ENCODE measurements at places on chromosomes 12 and 14.

DNA sequence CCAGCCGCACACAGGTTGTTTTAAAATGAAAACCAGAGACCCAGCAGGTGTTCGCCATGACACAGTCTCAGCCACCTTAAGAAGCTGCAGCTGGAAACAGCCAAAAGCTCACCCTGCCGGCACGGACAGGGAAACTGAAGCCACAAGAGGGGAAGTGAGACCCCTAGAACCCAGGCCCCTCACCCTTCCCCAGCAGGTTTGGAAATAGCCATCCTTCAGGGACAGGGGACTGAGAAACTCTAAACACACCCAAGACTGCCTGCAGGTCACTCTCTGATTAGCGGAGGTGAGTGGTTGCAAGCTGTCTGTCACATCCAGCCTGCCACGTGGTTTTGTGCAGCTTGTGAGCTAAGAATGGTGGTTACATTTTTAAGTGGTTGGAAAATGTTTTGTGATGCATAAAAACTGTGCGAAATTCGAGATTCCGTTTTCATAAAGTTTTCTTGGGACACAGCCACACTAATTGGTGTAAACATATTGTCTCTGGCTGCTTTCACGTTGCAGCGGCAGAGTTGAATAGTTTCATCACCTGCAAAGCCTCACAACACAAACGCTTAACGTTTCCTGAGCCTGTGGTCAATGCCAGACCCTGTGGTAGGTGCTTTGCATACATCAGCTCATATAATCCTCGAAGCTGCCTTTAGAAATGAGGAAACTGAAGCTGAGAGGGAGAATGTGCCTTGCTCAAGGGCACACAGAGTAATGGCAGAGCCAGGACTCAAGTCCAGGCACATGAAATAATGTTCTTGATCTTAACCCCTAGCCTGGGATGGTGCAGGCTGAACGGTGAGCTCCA, 1.7 kb upstream of the SELPLG start:
- no peak for DNase-seq

GRCh38 chr12:59005193-59005955, 85.1 kb upstream of the LRIG3 start:
- DNase-seq, result no peak

DNA sequence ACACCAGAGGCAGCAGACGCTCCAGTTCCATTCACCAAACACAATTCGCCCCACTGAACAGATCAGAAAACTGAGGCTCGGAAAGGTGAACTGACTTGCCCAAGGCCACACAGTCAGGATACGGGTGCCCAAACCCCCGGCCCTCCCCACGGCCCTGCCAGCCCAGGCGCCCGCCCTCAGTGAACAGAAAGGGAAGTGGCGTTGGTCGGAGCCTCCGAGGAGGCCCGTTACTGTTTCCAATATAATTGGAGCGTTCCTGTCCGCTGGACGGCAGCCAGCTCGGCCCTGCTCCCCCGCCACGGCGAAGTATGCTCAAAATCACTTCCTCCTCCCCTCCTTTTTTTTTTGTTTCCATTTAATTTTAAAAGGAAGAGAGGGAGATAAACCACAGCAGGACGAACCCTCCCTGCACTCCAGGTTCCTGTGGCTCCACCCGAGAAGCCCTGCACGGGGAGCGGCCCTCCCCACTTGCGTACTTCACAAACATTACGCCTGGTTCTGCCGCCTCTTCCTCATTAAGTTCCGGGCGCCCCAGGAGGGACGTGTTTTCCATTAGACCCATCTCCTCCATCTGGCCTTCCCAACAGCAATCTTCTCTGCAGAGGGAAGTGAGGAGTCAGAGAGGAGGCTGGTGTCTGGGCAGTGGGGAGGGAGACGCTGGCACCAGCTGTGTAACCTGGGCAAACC, 61.1 kb downstream of the NCOR2 start:
- DNase-seq, result no peak

DNA sequence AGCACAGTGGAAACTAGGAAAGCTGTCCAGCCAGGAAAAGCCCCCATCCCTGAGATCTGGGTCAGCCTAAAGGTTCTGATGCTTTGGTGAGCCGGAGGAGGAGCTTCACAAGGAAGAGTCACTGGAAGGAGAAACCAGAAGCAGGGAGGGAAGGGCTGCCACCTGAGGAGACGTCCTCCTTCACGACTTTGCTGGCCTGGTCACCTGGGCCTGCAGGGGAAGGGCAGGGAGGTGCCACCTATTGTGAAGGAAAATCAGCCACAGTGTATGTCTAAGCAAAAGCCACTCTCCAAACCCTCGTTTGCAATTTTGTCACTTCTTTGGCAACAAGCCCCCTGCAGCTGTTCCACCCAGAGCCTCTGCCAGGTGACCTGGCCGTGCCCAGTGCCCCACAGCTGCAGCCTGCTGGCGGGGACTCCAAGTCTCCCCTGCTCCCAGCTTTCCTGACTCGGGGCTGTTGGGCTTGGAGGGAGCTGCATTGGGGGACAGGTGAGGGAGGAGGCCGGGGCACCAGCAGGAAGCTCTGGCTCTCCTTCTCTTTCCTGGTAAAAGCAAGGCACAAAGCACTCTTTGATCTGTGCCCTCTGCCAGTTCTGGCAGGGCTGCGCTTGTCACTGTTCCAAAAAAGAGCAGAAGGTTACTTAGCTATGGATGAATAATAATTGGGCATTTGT, 120.9 kb upstream of the BCL2L14 start:
- DNase-seq, result no peak

DNA sequence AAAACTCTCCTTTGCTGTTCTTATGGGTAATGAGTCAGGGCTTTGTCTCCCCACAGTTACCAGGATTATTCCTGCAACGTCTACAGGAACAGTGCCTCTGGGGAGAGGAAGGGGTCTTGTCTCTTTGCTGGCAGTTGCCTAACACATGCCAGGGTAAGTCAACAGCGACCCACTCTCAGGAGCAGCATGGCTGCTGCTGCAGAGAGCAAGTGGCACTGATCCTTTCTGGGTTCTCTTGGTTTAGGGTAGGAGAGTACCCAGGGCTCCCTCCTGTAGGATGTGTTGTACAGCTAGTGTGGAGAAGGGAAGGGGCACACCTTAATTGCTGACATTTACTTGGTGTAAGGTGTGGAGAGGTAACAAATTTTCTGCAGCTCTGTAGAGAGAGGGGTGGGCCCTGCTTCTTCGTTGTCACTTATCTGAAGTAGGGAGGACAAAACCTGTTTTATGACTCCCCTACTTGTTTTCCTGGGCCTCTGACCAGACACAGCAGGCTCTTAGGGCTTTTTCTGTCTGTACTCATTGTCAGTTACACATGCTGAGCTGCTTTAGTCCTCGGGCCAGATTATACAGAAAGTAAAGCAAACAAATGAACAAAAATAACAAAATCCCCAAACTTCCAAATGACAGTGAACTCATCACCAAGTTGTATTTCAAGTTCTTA, 168.2 kb downstream of the ACSS3 start:
- no peak for DNase-seq

GRCh38 chr14:54976316-54976715, 50.6 kb downstream of the WDHD1 start:
- no peak for DNase-seq

- no peak for DNase-seq
Observed at GRCh38 chr12:29725587-29726320, 58.0 kb downstream of the TMTC1 start.

- DNase-seq, result no peak
Observed at GRCh38 chr12:123056053-123056452, 75.6 kb downstream of the ARL6IP4 start.

- DNase-seq, result peak; percentile 66
Observed at GRCh38 chr14:89140326-89140725, 276.7 kb downstream of the FOXN3 start.

GRCh38 chr14:85391892-85392291, 138.1 kb upstream of the FLRT2 start:
- DNase-seq, result no peak

All from hematopoietic multipotent progenitor cell treated with erythropoietin and hydrocortisone succinate and interleukin-3 and kit ligand, for 15 days (in vitro differentiated cells).